ENCODE measurements at places on chromosomes 13 and 19.

DNA sequence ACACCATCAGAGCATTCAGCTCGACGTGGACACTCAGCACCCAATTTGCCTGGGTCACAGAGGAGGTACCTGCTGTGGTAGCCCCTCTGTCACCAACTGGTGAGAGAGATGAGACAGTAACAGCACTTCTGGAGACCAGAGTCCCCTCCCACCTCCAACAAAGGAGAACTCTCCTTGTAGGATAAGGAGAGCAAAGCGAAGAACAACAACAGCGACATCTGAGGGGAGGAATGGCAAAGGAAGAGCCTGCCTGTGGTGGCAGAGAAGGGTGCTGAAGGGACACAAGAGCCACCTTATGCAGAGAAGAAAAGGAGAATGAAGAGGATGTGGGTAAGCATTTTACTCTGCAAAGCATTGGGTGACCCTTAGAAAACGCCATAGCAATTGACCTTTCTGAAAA, 167.8 kb downstream of the ABCC4 start:
- no peak for DNase-seq

DNA sequence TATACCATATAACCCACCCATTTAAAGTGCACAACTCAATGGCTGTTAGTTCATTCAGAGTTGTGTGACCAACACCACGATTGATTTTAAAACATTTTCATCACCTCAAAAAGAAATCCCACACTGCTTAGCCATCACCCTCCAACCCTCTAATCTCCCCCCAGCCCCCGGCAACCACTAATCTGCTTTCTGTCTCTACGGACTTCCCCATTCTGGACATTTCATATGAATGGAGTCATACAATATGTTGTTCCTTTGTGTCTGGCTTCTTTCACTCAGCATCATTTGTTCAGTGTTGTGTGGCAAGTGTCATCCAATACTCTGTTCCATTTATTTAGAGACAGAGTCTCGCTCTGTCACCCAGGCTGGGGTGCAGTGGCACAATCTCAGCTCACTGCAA, 4.0 kb upstream of the PNMA8B start:
- DNase-seq, result no peak

- DNase-seq, result no peak
Measured at GRCh38 chr19:2010135-2010668, 5.3 kb downstream of the BTBD2 start.

- DNase-seq, result no peak
Measured at GRCh38 chr19:42199440-42200115, 17.9 kb downstream of the DEDD2 start.

DNA sequence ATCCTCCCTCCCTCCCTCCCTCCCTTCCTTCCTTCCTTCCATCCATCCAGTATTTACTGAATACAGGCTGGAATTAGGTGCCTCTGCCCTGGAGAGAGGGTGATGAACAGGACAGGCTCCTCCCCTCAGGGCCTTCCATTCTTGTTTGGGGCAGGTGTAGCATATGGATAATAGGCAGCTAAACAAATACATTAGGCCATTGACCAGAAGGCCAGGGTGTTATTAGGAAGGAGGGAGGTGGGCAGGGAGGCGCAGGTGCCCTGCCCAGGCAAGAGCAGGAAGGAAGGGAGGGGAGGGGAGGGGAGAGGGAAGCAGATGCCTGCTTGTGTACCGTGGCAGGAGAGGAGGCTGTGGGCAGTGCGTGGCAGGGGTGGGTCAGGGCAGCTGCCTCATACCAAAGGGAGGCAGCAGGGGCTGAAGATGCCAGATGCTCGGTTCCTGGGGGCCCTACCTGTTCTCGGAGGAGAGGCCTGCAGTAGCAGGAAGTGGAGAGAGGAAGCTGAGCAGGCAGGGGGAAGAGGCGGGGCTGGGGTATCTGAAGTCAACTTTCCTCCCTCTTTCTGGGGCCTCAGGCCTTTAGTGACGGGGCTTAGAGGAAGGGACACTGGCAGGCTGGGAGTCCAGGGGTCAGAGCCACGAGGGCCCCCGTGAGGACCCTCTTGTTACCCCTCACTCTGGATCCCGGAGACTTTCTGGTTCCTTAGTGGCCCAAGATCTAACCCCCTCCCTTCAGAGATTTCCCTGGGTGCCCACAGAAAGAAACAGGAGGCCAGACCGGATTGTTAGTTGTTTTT, at the start of gene RINL:
Gene RINL, minus strand, starts transcription at position 495 of the 794 bp plus-strand sequence. CDS start 1,533 bp downstream, outside the sequence.
- peak; percentile 58 for DNase-seq

DNA sequence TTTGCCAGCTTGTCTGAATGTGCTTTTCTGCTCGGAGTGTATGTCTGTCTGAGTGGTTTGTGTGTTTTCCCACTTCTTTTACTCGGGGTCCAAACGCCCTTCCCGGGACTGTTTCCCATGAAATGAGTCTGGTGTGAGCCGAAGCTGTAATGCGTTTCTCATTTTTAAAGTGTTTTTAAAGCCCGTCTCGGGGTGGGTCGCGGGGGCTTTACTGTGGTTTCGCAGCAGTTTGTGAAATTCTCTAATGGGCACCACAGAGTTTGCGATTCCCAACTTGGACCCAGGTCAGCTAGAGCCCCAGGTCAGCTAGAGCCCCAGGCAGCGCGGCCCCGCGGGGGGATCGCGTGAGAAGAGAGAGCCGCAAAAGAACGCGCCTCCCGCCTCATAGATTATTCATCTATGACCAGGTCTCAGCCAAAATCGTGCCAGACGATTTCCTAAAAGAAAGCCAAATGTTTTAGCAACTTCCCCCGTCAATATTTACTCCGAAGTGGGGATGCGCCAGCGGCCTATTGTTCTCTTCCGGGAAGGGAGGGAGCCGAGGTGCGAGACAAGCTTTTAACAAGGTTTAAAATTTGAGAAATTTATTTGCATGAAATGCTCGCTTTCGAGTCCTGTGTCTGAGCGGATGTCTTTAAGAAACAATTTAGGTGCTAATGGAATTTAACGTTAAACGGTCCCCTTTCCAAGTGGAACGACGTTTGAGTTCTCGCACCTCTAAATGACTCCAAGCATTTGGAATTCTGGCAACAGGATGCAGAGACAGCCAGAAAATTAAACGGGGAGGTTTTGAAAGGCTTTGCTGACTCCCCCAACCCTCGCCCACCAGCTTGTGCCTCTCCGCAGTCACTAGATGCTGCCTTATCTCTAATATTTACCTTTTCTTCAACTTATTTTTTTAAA, 2.2 kb downstream of the ZIC2 start:
- DNase-seq, result no peak

DNA sequence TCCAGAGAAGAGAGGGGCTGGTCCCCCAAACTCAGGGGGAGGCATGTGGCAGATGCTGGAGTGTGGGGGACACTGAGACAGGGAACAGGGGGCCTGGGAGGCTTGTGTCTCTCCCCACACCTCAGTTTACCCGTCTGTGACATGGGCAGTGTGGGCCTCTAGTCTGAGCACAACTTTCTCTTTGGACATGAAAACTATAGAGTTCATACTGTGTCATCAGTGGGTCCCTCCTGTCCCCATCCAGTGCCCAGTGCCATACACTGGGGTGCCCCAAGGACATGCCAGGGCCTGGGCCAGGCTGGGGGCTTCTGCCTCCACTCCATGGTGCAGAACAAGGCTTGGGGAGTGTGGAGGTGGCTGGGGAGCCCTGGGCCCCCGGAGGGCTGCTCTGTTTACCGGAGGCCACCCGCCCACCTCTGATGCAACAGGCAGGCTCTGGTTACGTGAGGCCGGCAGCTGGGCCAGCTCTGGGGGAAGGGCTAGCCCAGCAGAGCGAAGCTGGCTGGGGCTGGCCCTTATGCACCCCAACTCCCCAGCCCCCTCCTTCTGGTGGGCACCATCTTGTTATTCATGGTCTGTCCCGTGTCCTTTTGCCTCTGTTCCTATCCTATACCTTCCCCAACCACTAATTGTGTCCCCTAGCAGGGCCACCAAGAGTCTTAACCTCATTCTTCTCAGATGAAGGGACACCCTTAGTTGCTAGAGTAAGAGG, 1.9 kb upstream of the MEF2B start:
- no peak for DNase-seq

- DNase-seq, result no peak
Measured at GRCh38 chr19:7115721-7116120, 46.2 kb downstream of the ZNF557 start.

DNA sequence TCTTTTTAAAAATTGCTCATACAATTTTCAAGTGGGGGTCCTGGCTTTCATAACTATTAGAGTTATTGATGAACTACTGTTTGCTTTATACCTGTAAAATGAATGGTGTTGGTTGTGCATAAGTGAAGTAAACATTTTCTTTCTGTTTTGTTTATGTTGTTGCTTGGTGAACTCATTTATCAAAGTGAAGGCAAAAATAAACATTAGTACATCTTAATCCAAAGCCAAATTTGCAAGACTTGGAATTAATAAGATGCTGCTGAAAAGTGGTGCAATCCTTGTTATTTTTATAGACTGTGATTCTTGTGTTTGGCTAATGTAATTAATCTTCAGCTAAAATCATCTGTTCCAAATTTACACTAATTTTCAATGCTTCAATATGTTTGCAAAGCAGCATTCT, 24.4 kb upstream of the DCT start:
- no peak for DNase-seq

DNA sequence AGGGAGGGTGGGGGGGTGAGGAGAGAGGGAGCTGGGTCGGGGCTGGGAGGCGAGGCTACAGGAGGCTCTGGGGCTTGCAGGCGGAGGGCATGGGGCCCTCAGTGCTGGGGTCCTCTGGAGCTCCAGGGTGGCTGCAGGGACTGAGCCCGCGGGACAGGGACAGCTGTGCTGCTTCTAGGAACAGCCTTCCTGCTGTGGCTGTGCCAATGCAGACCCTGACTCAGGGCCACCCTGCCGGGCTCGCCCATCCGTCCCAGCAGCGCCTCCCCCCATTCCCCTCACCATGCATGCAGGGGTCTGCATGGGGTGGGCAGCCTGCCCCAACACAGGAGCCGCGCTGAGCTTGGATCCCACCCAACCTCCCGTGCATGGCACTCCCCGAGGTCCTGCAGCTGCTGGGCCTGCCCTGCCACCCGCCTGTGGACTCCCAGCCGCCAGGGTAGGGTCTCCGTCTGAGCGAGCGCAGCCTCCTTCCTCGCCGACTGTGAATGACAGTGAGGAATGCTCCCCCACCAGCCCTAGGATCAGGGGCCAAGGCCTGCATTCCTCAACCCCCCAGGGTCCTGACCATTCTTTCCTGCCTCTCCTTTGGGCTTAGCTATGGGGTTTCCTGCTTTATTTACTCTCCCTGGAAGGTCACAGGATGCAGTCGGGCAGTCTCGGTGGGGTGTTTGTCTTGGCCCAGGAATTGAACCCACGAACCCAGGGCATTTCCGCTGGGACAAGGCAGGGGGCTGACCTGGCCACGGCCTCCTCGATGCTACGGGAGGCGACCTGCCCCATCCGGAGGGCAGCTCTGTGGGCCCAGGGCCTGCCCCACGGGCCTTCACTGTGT, 23.4 kb downstream of the CEBPG start:
- DNase-seq, result no peak

GRCh38 chr13:104204177-104204576, 1138.0 kb upstream of the SLC10A2 start:
- DNase-seq, result no peak

DNA sequence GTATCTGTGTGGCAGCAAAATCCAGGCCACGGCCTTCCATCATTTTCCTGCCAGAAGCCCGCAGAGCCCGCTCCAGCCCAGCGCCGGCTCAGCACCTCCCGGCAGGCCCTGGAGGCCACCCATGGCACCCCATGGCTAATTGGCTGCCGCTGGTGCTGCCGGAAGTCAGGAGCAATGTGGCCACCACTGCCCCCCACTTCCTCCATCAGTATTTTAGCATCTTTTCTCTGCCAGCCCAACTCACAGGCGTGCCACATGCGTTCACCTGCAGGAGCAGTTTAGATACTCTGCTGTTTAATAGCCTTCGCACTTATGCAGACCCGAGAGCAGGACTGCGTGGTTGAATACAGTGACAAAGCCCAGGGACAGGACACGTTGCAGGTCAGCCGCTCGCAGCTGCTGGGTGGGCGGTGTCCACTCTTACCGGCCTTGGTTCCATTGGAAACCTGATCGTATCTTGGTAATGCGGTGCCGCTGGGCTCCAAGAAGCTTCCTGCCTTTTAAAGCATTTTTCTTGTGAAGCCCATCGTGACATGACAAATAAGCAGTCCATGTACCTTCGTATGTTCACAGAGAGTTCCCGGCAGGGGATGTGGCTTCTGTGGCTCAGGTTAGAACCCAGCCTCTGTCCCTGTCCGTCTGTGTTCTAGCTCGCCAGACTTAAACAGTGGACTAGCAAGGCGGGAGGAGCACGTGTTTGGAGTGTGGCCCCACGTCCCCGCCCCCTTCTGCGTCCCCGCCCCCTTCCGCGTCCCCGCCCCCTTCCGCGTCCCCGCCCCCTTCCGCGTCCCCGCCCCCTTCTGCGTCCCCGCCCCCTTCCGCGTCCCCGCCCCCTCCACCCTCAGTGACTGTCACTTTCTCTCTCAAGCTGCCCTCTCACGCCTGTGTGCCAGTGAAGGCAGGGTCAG, 162.0 kb upstream of the SOX1 start:
- DNase-seq, result no peak

GRCh38 chr13:110274687-110275086, 32.3 kb downstream of the COL4A1 start:
- DNase-seq, result no peak

- DNase-seq, result no peak
Measured at GRCh38 chr19:48637948-48638830, 1.0 kb upstream of the DBP start.

DNA sequence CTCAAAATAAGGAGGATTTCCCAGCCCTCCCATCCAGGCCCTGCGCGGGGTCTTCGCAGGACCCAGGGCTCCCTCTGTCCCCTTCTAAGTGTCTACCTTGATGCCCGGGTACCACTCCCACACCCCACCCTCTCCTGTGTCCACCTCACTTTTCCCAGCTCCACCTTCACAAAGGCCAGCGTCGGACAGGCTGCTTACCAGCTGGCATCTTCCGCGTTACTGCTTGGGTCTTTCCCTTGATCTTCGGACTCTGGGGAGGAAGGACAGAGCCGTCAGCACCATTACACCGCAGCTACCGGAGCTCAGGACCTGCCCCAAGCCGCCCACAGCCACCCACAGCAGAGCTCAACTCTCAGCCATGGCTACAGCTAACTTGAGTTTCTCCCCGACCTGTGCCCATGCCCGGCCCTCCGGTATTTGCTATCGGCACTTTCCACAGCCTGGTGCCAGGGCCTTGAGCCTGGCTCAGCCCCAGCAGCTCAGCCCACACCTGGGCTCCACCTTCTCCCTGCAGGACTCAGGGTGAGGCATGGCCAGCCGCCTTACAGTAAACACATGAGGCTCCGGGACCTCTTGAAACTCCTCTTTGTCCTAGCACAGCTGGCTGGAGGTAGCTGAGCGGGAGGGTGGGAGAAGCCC, 3.8 kb downstream of the C13orf46 start:
- no peak for DNase-seq

DNA sequence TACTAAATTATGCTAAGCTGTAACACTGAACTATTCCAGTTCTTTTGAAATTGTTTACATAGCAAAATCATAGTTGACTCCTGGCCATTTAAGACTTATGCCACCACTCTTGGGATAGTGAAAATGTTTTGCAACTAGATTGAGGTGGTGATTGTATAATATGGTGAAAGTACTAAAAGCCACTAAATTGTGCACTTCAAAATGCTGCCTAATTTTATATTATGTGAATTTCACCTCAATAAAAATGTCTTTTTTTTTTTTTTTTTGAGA, 5.0 kb upstream of the SAE1 start:
- DNase-seq, result no peak
